CD14-positive monocyte (primary cell): ENCODE measurements at places on chromosomes 12 and 14.

DNA sequence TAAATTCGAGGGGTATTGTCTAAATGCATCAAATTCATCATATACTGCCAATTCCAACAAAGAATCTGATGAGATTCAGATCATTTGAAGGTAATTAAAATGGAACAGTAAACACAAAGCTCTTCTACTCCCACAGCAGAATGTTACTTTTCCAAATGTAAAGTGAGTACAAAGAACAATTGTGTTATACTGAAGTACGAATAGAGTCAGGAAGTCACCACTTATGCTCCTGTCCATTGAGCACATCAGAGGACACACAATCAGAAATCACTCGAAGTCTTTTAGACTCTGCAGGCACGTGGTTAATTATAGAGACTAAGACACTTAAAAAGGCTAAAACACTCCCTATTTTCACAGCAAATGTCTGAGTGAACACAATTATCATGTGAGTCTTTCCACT is 388.5 kb upstream of the MIS18BP1 start:
- no peak for DNase-seq

DNA sequence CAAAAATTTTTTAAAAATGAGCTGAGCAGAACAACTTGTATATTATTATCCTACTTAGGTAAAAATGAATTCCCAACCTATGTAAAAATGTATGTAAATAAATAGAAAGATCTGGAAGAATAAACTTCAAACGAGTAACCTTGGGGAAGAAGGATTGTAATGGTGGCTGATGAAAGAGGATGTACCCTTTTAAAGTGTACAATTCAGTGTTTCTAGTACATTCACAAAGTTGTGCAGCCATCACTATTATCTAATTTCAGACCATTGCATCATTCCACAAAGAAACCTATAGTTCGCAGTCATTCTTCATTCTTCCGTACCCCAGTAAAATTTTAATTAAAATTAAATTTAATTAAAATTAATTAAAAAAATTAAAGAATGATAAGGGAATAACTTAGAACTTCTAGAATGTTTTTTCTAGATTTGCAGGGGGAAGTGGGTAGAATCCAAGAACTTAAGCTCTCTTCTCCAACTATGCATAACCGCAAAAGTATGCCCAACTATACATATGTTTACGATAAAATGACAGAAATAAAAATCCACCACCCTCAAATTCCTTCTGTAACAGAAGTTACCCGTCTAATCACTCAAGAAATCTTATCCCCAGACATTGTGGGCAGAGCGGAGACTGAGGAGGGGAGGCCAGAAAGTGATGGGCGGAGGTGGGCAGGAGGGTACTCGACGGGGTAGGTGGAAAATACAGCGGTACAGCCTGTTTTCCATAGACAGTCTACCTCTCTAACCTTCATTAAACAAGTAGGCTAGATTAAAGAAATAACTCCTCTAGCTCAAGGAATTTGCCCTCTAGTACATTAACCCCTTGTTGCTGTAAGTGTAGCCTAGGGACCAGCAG is 921 bp downstream of the DEPDC4 start:
- no peak for DNase-seq

DNA sequence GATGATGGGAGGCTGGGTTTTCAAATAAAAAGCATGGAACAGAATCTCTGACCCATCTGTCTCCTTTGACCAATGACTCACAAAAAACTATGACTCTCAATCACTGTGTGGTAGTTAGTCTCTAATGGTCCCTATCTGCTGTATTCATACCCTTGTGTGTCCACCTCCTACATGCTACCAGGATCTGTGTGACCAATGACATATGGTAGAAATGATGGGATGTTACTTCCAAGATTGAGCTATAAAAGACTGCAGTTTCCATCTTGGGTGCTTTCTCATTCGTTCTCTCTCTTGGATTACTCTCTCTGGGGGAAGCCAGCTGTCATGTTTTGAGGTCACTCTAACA is 144.7 kb upstream of the BTG1 start:
- no peak for DNase-seq

GRCh38 chr12:109115404-109115757 is 1.0 kb upstream of the ACACB start:
- no peak for DNase-seq

DNA sequence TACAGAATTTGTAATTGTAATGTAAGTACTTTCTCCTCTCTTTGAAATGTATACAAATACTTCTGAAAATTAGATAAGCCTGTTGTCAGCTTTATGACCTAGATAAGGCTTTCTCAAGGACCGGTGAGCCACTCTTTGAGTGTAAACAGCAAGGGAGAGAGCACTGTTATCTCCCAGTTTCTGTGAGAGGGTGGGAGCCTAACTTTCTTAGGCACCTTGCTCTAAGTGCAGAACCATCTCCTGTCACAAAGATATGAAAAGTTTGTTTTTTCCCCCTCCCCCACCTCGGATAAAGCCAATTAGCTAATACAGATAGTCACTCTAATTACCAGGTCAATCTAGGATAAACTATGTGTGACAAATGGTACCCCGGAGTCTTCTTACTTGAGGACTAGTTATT is 35.8 kb downstream of the CAPS2 start:
- no peak for DNase-seq

DNA sequence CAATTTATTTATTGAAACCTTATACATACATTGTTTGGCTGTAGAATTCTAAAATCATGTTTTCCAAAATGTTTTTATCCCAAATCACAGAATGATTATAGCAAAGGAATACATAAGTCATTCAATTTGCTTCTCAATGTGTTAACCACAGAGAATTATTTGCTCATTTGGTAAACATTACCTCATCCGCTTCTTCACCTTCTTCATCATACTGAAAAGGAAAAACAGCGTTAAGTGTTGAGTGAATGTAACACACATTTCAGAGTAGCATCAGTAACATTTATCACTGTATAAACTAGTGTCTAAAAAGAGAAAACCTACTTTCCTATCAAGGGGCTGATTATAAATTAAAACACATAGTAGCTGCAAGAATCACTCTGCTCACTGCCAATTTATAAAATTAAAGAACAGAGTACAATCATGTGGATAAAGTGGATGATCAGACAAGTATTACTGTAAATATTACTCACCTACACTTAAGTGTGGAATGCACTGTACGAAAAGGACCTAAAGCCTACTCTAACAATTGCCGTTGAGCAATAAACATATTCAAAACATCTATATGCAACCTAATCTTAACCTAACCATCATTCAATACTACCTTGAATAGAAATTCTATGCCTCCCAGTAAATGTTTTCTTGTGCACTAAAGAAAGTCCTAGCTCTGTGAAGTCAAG is 18.1 kb upstream of the PHLDA1 start:
- DNase-seq, result no peak

DNA sequence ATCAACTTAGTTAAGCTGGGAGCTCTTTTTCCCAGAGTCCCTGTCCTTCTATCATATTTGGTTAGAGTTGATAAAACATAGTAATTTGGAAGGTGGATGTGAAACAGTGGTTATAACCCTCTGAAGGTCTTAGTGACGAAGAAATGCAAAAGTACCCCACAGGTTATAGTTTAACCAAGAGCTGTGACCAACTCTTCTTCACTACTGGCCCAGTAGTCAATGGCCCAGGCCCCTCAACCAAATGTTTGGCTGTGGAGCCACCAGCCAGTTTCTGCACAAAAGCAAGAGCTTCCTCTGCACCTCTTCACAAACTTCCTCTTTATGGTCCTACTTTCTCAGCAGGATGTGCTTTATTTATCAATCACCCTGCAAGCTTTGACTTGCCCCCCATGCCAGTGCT is 132.6 kb downstream of the BMP4 start:
- DNase-seq, result no peak

DNA sequence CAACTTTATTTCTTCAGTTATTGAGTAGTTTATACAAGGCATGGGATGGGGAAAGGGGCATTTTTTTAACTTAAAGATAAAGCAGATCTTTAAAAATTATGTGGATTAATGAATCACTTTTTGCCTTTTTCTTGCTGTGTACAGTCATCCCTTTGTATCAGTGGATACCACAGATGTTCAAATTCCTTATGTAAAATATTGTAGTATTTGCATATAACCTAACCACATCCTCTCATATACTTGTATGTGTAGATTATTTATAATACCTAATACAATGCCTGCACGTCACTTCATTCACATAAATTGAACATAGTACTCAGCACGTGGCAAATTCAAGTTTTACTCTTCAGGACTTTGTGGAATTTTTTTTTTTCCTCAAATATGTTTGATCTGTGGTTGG is 66.5 kb upstream of the MON2 start:
- DNase-seq, result no peak

DNA sequence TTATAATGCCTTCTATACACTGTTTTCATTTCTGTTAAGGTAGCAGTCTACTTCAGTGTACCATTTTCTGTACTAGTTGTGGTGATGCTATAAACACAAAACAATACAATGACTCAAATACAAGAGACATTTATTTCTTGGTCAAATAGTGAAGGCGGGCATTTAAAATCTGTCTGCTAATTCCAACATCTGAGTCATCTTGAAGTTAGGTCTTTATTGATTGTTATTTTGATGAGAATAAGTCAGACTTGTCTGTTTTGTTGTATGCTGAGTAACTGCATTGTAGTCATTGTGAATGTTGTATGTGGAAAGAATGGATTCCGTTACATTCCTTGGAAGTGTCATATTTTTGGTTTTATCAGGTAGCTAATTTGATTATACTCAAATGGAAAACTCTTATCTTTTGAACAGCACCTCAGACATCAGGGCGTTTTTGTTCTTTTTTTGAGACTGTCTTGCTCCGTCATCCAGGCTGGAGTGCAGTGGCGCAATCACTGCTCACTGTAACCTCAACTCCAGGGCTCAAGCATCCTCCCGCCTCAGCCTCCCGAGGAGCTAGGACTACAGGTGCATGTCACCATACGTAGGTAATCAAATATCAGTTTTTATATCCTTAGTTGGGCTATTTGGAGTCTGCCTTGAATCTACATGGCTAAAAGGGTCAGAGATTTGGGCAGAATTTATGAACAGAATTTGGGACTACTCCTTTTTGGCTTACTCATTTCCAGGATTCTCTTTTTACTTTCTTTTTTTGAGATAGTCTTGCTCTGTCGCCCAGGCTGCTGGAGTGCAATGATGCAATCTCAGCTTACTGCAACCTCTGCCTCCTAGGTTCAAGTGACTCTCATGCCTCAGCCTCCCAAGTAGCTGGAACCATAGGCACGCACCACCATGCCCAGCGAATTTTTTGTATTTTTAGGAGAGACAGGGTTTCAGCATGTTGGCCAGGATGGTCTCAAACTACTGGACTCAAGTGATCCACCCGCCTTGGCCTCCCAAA is 56.8 kb downstream of the PAPLN start:
- DNase-seq, result no peak

DNA sequence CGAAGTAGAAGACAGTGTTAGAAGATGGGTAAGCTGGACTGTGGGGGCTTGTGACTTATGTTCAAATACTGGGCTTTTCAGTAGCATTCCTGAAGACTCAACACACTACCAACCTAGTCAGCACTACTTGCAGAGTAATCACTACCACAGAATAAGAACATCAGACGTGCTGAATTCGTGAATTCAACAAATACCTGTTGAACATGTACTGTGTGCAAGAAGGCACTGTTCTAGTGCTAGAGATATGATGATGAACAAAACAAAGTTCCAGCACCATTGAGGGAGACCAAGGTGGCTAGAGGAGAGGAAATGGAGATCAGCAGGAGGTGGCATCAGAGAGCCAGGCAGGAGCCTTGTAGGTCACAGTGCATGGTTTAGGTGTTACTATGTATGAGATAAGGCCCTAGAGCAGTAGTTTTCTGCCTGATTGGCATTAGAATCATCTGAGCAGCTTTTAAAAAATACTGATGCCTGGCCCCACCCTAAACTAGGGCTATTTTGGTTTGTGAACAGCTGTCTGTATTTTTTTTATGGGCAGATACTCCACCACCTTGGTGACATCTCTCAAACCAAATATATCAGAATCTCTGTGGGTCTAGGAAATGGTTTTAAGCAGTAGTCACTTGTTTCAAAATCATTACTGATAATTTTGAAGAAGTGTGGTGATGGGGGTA is 26.8 kb downstream of the FERMT2 start:
- DNase-seq, result no peak

DNA sequence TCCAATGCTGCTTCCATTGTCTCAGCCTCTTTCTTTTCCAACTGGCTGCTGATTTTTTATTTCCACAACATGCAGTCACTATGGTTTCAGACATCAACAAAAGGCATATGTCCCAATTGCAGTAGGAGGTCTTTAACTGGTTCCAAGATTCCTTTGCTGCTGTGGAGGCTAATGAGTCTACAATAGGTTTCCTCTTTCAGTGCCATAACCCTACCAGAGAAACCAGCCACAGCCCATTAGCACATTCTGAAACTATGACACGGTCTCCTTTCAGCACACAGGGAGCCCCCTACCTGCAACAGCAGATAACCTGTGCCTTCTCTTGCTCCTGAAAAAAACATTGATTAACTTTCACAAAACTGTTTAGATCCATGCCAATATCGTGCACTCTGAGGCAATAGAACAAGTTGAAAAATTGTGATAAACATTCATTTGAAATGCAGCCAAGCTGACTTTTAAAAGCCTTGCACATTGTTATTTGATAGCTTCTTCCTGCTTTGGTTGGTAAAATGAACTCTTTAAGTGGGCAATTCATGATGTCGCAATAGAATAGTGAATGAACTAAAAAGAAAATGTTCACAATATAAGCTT is 32.4 kb downstream of the PLEKHG7 start:
- no peak for DNase-seq

DNA sequence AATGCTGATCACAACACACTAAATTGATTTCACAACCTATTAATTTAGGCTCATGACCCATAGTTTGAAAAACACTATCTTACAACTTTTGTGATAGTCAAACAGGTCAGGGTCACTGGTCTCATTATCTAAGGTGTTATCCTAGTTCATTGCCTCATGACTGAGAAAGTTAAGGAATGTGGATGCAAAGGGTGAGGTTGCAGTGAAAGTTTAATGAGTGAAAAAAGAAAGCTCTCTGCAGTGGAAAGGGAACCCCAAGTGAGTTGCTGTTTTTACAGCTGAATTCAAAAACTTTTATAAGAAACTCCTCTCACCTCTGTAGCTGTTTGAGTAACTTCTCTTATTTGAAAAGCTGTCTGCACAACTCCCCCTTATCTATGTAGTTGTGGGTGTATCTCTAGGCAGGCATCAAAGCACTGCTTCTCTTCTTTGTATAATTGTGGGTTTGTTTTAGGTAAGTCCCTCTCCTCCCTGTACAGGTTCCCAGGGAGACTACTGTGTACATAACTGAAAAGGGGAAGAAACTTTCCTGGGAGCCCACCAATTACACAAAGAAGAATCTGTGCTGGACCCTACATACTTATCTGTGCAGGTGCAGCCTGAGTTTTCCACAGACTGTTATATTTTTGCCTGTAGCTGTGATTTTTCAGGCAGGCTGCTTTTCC is 18.9 kb downstream of the DNAL1 start:
- DNase-seq, result no peak

- DNase-seq, result no peak
These were observed 217.3 kb upstream of the CRY1 start for GRCh38 chr12:107310621-107311020.

GRCh38 chr14:39467889-39468524 is 35.8 kb upstream of the FBXO33 start:
- peak; percentile 17 for DNase-seq

GRCh38 chr12:122167356-122167925 is 6.6 kb downstream of the IL31 start:
- no peak for DNase-seq
